Activated gamma-delta T cell treated with Interleukin-2 at 50 U/mL for 16 hours (primary cell): ENCODE measurements at places on chromosomes 16 and 17.

DNA sequence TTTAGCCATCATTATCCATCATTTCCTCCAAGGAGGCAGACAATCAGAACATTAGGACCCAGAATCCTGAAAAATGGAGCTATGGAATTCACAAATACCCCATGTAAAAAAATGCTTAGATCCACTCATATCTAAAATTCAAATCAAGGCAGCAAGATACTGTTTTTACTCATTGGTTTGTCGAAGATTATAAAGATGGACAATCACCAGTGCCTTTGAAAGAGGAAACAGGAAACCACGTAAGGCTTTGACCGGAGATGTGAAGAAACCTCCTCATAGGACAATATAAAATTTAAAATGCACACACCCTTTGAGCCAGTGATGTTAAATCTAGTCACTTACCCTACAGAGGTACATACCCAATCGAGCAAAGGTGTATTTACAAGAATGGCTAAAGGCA lies 130.0 kb downstream of the XYLT1 start:
- DNase-seq, result no peak

- no peak for DNase-seq
Measured at GRCh38 chr16:1870365-1871082, 1.4 kb downstream of the MEIOB start.

DNA sequence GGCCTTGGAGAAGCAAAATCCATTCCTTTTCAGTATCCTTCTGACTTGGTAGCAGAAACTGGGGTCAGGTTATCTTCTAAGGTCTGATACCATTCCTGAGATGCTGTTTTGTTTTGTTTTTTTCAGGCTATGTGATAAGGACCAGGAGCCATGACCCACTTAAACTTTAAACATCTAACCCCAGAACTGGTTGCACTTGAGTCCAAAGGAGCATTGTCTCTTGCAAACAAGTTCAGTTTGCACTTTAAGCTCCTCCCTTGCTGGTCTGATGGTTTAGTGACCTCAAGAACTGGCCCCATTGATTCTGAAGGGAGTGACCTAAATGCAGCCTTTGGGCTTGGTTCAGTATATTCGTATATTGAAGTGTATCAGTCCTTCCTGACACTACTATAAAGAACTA lies 75.2 kb downstream of the ERCC4 start:
- no peak for DNase-seq

GRCh38 chr17:17147821-17148220 lies 58.3 kb downstream of the PLD6 start:
- no peak for DNase-seq

- DNase-seq, result no peak
Measured at GRCh38 chr16:83954577-83955016, 1.6 kb downstream of the OSGIN1 start.

- peak; percentile 92 for DNase-seq
Measured at GRCh38 chr17:18158022-18158600, 25.5 kb upstream of the ALKBH5 start.

DNA sequence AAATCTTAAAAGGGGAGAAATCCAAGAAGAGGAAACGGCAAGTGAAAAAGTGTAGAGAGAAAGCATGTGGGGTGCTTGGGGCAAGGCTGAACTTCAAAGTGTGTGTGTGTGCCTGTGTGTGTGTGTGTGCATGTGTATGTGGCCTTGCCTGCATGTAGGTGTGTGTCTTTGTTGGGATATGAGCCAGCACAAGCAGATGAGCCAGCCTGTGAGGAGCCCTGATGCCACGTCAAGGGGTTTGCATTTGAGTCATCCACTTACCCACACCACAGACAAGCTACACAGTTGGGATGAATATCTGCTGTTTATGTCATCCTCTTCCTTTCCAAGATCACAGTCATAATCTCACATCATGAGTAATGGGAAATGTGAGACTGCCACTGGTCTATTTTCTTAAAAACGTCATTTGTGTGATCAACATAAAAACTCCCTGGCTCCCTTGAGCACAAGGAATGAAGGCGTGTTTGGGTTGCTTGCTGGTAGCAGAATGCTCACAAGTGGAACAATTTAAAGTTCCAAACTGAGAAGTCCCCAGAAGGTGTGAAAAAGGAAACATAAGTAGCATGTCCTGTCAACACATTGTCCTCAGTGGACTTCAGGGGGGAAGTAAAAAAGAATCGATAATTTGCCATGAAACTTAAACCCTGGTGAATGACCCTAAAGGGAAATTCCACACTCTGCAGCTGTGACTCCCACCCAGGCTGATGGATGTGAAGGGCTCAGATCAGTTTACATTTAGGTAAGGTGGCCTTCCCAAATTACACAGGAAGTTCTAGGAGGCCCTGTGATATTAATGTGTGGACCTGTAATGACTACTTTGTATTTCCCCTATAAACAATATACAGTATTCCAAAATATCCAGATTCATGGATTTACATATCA lies 14.7 kb downstream of the KCTD19 start:
- DNase-seq, result no peak

DNA sequence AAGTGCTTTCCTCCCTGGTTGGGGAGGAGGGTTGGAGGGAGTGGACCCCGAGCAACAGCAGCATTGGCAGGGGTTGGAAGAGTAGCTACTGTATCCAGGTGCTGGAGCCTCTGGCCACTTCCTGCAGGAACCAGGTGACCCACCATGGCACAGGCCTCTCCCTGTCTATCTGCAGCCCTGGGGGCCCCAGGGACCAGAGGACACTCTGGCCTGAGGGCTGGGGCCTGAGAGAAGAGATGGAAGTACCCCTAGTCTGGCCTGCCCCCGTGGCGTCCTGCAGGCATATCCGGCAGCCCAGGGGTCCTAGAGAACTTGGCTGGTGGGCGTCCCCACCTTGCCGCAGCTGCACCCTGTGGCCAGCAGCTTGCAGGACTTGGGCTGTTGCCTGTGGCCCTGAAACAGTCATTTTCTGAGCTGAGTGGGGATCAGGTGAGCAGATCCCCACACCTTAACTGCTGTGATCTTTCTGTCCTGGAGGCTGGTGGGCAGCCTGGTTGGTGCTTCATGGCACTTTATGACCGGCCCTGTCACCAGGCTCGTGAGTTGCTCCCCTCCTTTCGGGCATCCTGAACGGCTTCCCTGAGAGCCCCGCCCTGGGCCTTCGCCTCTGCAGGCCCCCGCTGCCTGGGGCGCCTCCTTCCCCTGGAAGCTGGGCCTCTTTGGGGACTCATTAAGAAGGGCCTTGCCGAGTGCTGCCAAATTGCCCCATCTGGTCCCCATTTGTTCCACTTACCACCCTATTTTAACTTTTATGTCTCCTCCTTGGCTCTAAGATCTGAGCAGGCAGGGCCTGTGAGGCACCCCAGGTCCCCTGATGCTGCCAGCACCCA lies 298.6 kb downstream of the SEC14L1 start:
- no peak for DNase-seq

DNA sequence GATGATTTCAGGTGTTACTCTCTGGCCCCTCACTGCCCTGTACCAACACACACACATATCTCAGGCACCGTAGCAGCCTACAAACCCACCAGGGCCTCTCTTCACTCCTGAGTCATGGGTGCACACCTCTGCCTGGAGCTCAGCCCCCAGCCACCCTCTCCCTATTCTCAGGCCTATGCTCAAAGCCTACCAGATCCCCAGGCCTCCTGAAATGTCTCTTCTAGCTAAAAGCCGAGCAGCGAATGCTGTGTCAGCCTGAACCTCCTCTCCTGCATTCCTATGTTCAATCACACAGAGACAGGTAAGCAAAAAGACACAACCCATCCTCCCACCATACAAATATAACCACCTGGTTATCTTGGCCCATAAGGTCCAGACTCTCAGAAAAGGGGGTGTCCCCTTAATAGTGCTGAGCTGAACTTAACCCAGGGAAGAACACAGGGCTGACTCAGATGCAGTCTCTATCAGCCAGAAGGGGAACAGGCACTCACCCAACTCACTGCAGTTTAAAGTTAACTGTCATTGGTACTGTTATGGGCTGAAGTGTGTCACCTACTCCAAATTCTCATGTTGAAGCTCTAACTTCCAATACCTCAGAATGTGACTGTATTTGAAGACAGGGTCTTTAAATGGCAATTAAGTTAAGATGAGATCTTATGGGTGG lies 62.0 kb upstream of the TEKT3 start:
- no peak for DNase-seq

GRCh38 chr16:89373355-89374110 lies 116.8 kb downstream of the ANKRD11 start:
- no peak for DNase-seq

GRCh38 chr17:5618476-5618875 lies 34.2 kb upstream of the NLRP1 start:
- no peak for DNase-seq

GRCh38 chr17:29616300-29617048 lies 6.2 kb downstream of the CORO6 start:
- DNase-seq, result no peak

GRCh38 chr17:70434536-70435490 lies 265.5 kb downstream of the KCNJ2 start:
- no peak for DNase-seq

GRCh38 chr17:17609121-17609520 lies 17.6 kb upstream of the PEMT start:
- DNase-seq, result no peak

- peak; percentile 52 for DNase-seq
Measured at GRCh38 chr17:43907425-43907981, at the start of gene MPP2. Gene MPP2 (minus strand): TSS chr17:43907536. CDS start chr17:43904460, 3,076 bp downstream.

DNA sequence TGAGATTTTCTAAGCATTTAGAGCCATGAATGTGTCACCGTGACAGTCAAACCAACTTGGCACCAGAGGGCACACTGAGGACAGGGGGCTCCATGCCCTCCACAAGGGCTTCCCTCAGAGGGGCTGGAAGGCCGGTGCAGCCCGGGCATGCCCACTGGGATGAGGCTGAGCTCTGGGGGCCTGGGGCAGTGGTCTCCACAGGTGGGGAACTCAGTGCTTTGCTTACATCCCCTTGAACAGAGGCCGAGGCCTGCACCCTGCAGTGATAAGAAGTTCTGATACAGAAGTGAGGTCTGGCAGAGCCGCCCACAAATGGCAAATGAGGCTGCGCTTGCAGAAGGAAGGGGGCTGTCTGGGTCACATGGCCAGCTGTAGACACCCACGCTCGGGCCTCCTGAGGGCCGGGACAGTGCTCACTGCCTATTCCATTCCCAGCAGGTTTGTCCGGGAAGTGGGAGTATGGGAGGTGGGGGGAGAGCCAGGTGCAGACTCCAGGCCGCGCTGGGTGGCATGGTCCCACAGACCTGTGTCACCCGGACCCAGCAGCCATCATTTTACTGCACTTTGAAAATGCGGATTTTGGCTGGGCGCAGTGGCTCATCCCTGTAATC lies 116.8 kb upstream of the CREBBP start:
- DNase-seq, result no peak

- no peak for DNase-seq
Measured at GRCh38 chr17:35468475-35468874, 19.9 kb upstream of the SLFN13 start.

- no peak for DNase-seq
Measured at GRCh38 chr16:72162105-72162692, 9.8 kb downstream of the PMFBP1 start.

- no peak for DNase-seq
Measured at GRCh38 chr17:12133183-12133582, 112.5 kb downstream of the MAP2K4 start.

DNA sequence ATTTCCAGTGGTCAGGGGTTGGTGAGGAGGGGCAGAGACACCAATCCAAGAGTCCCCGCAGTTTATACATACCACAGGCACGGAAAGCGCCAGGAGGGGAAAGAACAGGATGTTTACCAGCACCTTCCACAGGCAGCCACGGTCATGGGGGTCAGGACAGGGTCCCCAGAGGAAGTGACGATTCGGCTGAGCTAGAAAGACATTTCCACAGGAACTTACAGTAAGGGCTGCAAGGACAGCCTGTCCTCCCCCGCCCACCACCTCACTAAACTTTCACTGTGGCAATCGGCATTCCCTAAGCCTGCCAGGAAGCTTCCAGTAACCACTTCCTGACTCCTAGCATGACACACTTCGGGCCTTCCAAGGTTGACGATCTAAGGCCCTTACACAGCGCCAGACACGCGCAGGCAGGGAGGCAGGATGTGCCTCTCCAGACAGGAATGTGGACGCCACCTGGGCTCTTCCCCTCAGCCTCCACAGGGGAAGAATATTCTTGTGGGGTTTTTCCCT lies 1.2 kb upstream of the MT2A start:
- DNase-seq, result no peak

- DNase-seq, result no peak
Measured at GRCh38 chr16:66845791-66846221, 1.6 kb downstream of the CA7 start.

GRCh38 chr16:57184887-57185445 lies 873 bp downstream of the PSME3IP1 start:
- no peak for DNase-seq

GRCh38 chr16:88453611-88454522 lies 787 bp downstream of the ZFPM1 start:
- peak; percentile 27 for DNase-seq

- no peak for DNase-seq
Measured at GRCh38 chr16:351804-352520, 561 bp downstream of the AXIN1 start.

DNA sequence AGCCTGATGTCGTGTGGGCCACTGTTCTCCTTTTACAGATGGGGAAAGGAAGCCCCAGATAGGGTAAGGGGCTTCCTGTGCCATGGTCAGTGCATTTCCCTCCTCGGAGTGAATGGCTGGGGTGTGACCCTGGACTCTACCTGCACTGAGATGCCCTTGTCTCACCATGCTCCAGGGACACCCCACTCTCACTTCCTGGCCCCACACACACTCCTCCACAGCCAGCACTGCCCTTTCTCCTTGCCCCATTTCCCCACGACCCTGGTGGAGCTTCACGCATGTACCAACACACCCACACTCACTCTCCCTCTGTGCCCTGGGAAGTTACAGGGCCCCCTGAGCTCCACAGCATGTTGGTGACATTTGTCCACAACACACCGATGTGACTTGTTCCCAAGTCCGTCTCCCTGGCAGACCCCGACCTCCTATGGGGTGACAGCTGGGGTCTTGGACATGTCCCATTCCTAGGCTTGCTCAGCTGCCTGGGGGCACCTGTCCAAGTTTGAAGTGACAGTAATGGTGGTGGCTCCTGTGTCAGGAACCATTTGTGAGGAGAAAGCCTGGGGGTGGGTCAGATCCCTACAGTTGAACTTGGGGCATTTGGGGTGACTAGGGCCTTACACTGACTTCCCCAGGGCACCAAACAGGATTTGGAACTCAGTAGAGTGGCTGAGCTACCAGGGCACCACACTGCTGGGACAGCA lies 47.4 kb downstream of the PECAM1 start:
- DNase-seq, result no peak
